RPMI7951 (cell line): ENCODE measurements at places on chromosomes 16 and 17. TPM values are rescaled to one million over a fixed set of nuclear protein-coding genes. Genes with fewer than 3 reads are reported as not detected.

The CD300A gene
- total RNA-seq, result not detected in 2 replicates

The CA10 gene
- not detected in 2 replicates for total RNA-seq

The CDK12 gene
- 15.6 and 20.8 TPM in 2 replicates for total RNA-seq

The RASL10B gene
- 1.1 and 1.6 TPM in 2 replicates for total RNA-seq

The ADAM11 gene
- 0.10 and 0.12 TPM in 2 replicates for total RNA-seq

DNA sequence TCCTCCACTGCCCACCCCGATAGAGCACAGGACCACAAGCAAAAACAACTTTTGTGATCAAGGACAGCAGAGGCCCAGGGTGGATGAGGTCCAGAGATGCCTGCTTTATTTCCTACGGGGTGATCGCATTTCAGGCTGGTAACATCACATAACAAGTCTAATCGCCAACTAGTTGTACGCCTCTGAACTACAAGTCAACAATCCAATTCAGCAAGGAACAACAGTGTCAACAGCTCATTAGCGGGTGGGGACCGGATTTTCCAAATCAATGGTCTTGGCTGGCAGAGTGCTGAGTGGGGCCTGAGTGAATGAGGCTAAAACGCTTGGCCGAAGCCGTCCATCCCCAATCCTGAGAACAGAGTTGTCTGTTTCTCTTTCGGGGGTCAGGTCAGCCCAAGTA, 17.1 kb downstream of the MRM3 start:
- no peak for DNase-seq

DNA sequence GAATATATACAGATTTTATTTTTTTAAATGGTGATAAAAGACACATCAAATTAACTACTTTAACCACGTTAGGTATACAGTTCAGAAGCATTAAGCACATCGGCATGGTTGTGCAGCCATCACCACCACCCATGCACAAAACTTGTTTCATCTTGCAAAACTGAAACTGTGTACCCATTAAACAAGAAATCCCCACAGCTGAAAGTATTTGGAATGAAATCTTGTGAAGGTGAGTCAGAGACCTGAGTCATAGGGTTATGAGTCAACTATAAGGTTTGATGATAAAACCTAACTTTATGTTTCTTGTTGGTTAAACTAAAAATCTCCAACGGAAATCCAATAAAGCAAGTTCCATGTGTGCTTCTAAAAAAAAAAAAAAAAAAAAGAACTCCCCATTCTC, 561.6 kb upstream of the PSMD7 start:
- peak; percentile 88 for DNase-seq

- DNase-seq, result no peak
Observed at GRCh38 chr17:30808785-30809286, 15.7 kb downstream of the CRLF3 start.

DNA sequence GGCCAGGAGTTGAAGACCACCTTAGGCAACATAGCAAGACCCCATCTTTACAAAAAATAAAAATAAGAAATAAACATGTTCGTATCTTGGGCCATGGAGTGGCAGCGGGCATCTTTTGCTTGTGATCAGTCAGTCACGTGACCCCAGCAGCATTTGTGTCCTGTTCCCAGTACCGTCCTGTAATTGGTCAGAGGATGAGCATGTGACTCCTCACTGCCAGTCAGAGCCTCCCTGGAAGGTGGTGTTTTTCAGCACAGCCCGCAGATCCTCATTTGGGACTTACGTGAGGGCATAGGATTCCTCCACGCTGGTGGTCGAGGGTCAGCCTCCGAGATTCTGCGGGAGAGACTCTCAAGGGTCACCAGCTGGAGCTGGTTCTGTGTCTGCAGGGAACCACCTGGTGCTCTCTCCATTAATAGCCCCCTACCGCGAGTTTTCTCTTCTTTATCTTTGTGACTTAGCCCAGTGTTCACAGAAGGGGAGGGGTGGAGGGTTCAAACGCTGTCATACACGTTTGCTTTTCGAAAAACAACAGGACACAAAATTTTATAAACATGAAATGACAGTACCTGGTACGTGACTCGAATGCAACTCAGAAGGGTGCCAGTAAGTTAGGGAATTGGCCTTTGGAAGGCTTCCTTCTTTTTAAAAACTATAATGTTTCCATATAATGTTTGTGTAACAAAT, 17.2 kb downstream of the MRC2 start:
- no peak for DNase-seq

DNA sequence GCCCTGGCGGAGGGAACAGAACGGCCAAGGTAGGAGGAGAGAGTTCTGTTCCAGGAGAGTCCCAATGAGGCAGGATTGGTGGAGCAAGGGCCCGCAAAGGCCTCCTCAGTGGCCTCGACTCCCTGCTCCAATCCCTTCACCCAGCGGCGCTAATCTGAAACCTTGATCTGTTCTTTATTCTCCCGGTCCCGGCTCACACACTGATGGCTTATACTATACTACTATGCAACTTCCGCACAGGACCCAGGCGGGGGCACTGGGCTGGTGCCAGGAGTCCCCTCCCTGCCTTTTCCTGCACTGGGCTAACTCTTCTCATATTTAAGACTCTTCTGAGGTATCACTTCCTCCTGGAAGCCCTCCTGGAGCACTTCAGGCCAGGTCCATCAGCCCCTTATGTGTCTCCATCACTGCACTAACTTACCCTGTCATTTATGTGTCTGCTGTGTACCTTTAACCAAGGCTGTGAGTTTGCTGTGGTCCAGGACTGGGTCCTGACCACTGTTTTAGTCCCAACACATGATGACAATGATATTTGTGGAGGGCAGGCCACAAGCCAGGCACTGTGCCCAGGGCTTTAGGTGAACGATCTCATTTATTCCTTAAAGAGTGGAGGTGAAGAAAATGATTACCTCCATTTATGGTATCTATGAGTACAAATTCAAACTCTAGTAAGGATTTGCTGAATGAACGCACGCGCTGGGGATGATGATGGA, 6.8 kb downstream of the CCDC102A start:
- no peak for DNase-seq

- DNase-seq, result no peak
Observed at GRCh38 chr17:17526369-17526768, 30.2 kb upstream of the RASD1 start.

- no peak for DNase-seq
Observed at GRCh38 chr17:1373707-1374237, 26.2 kb downstream of the YWHAE start.

GRCh38 chr17:72332367-72332766, 211.5 kb downstream of the SOX9 start:
- peak; percentile 11 for DNase-seq

- no peak for DNase-seq
Observed at GRCh38 chr16:85303354-85303883, 191.1 kb upstream of the CIBAR2 start.

- DNase-seq, result peak; percentile 75
Observed at GRCh38 chr17:44204441-44204882, 4.8 kb upstream of the ATXN7L3 start.

- DNase-seq, result peak; percentile 61
Observed at GRCh38 chr16:70454222-70455034, at the start of gene FCSK. Gene FCSK, plus strand, starts transcription at chr16:70454595. Its CDS starts 8,596 bp downstream, at chr16:70463191.
